ENCODE measurements at places on chromosomes 16 and 17.
A peak's percentile ranks its signal among the peaks of the same experiment; 100 is the strongest.

- DNase-seq, result no peak
Observed at GRCh38 chr17:33464669-33465280, 171.7 kb upstream of the ASIC2 start.

- peak; percentile 33 for DNase-seq
Observed at GRCh38 chr17:49994085-49995054, 654 bp downstream of the DLX3 start.

DNA sequence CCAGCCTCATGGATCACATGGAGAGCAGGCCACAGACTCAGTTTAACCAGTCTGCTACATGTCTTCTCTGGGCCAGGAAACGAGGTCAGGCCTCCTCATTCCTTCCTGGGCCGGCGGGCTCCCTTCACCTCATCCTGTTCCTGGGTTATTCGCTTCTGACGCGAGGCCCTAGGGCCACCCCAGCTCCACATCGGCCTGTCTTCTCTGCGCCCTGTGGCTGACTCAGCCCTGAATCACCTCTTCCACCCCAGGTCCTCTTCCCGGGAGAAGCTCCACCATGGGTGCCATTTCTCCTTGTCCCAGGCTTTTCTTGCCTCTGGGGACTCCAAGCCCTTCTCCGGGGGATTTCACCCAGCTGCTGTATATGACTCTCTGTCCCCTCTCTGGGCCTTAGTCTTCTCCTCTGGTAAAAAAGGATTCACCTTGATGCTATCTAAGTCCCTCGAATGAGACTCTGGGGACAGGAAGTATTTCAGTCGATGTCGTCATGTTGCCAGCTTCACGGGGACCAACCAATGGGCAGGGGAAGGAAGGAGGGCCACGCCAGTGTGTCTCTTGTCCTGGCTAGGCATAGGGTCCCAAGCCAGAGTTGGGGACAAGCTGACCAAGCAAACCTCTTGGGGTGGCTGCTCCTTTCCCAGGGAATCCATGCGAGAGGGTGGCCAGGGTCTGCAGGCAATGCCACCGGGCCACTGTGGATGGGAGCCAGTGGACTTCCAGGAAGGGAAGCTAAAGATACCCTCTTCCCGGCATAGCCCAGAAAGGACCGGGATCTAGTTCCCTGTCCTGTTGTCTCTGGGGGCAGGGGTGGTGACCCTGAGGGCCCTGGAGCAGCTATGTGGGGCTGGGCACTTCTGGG, 58.7 kb downstream of the SOCS3 start:
- DNase-seq, result peak; percentile 37

DNA sequence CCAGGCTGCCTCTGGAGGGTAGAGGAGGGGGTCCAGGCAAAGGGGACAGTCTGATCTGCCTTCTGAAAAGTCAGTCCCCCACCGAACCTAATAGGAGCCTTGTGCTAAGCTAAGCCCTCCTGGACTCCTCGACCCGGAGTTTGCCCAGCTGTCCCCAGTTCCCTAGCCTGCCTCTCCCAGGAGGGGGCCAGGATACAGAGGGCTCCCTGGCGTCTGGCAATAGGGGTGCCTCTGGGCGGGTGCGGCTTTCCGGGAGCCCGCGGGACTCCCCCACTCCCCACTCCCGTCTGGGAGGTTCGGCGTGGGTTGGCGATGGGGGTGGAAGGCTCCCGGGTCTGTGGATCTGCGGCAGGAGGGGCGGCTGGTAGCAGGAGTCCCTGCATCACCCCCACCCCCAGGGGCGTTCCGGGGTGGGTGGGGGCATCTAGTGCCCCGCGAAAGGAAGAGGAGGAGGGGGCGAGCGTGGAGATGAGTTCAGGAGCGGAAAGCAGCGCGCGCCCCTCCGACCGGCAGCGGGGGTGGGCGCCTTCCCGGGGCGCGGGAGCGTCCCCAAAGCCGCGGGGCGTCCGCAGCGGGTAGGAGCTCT, 1.2 kb downstream of the GSG1L start:
- no peak for DNase-seq

GRCh38 chr17:74369221-74369620, 1.9 kb downstream of the GPR142 start:
- no peak for DNase-seq

DNA sequence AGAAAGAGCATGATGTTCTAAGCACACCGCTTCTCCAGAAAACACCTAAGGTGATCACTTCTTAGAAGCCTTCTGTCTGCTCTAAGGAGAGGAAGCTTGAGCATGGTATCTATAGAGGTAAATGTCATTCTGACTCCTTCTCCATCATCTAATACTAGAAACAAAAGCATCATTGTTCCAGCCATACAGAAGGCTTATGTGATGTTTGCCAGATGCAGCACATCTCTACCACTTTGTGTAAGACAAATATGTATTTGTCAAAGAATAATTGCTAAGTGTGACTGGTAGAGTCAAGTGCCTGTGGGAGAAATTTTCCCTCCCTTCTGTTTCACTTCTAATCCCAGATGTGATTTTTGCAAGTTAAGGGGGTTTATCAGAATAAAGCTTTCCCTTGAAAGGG, 217.1 kb downstream of the HS3ST3A1 start:
- DNase-seq, result no peak

DNA sequence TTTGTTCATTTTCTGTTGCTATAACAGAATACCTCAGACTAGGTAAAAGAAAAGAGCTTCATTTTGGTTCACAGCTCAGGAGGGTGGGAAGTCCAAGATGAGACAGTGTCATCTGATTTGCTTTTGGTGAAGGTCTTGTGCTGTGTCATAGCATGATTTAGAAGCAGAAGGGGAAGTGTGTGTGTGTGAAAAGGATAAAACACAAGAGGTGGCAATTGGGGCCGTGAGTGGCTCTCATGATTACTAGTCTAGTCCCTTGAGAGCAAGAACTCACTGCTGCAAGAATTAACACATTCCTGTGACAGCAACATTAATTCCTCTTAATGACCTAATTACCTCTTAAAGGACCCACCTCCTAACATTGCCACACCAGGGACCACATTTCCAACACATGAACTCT, 8.3 kb downstream of the SLC35G3 start:
- DNase-seq, result no peak

GRCh38 chr16:59522826-59523225, 788.7 kb upstream of the GOT2 start:
- DNase-seq, result no peak

GRCh38 chr17:72116661-72117521, 3.9 kb upstream of the SOX9 start:
- no peak for DNase-seq

DNA sequence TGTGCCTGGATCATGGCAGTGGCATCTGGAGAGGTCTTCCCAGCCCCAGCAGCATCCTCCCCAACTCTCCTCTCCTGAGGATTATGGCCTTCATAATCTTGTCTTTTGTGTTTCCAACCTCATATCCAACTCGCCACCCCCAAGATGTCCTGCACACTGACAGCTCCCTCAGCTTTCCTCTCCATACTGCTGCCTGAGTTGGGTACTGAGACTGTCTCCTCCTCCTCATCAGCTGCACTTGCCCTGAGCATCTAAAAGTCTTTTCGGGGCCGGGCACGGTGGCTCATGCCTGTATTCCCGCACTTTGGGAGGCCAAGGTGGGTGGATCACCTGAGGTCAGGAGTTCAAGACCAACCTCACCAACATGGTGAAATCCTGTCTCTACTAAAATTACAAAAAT, 2.0 kb downstream of the CD300LB start:
- no peak for DNase-seq

DNA sequence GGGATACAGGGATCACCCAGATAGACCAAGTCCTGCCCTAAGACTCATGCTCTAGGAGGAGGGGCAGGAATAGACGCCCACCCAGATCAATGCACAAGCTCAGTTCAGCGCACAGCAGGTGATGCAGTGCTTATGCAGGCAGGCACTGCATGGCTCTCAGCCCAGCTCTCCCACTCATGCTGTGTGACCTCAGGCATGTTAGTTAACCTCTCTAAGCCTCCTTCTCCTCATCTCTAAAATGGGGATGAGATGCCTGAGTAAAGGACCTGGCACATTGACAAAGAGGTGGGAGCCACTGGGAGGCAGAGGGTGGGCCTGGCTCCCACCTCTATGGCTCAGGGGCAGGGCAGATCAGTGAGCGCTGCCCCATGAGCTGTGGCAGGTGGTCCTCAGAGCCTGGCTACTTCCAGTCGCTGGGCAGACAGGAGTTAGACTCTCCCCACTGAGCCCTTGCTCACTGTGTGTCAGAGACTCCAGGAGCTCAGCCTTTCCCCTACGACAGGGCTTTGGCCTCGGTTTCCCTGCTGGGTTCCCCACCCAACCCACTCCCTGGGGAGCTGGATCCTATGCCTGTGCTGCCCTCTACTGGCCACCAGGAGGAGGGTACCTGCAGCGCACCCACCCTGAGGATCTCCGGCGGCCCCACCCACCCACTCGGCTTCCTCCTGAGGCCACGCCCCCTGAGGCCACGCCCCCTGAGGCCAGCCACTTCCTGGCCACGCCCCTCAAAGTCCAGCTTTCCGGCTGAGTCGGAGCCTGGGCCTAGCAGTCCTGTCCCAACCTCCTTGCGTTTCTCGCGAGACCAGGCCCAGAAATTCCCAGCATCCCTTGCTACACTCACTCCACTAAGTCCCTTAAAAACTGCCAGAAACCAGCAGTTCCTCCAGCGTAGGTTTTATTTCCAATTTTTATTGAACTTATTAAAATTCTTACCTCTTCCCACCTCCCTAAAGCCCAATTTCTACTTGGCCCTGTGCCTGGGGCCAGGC, 196.1 kb downstream of the GSG1L start:
- DNase-seq, result peak; percentile 85

DNA sequence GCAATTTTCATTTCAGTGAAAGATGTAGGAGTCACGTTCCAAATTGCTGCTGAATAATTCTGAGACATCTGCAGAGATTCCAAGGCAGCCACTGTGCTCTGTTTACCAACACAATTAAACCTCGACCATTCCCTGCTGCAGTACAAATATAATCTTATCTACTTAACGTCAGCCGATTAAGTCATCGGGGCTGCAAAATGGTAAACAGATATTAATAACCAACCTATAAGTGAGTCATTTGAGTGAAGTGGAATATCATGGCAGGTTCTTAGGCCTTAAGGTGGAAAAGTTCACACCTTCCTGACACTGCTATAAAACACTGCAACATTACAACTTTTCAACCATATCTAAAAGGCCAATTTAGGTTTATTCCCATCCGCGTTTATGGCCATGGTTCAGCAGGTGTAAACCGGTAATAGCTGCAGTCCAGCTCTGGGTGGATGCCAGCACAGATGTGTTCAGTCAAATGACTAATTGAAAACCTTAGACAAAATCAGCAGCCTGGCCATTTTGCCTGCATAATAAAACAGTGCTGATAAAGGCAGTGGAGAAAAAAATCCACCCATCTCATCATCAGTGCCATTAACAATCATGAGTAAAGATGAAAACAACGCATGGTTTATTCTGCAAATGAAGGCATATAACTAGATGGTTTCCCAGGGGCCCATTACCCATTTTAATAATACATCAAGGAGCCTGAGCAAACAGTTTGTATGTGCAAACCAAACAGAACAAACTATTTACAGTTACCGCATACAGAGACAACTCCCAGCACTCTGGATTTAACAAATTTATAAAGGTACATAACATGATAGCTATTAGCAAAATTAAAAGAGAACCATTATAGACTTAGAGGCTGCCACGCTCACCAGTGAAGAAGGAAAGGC, 202.9 kb upstream of the IRX3 start:
- peak; percentile 6 for DNase-seq

GRCh38 chr17:49277638-49278037, 47.1 kb upstream of the PHOSPHO1 start:
- peak; percentile 17 for DNase-seq

GRCh38 chr17:17227608-17228520, 9.1 kb downstream of the FLCN start:
- DNase-seq, result no peak

- DNase-seq, result peak; percentile 52
Observed at GRCh38 chr17:78412403-78412802, 34.0 kb downstream of the PGS1 start.

DNA sequence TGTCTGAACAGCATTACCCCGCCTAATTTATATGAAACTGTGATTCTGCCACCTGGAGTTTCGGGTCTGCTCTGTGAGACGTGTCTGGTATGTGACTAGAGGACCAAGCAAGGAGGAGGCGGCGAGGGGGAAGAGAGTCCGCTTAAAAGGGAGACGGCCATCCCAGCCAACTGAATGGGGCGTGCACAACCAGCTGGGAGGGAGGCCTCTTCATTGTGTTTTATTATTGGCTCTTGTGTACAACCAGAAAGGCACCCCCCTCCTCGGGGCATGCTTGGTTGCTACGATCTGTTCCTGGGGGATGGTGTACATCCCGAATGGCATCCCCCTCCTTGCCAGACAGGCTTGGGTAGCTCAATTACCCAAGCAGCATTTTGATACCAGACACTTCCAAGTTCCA, 384.5 kb upstream of the SALL1 start:
- DNase-seq, result no peak

DNA sequence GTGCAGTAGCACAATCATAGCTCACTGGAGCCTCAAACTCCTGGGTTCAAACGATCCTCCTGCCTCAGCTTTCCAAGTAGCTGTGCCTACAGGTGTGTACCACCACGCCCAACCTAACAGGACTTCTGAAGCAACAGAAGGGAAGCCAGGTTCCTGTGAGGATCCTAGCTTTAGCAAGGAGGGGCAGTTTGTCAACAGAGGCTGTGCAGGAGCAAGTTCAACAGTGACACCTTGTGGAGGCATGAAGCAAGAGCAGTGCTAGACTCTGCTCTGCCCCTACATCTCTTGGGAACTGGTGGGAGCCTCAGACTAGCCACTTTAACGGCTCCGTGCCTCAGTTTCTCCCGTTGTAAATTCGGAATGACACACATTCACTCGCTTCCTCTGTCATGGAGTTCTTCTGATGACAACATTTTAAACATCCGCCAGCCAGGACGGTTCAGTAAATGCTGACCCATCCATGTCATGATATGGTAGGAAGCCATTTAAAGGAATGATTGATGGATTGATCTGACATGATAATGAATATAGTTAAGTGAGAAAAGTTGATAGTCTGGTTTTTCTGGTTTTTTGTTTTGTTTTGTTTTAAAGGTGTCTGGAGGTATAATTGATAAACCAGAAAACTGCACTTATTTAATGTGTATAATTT, 218.7 kb downstream of the MRTFB start:
- peak; percentile 25 for DNase-seq

DNA sequence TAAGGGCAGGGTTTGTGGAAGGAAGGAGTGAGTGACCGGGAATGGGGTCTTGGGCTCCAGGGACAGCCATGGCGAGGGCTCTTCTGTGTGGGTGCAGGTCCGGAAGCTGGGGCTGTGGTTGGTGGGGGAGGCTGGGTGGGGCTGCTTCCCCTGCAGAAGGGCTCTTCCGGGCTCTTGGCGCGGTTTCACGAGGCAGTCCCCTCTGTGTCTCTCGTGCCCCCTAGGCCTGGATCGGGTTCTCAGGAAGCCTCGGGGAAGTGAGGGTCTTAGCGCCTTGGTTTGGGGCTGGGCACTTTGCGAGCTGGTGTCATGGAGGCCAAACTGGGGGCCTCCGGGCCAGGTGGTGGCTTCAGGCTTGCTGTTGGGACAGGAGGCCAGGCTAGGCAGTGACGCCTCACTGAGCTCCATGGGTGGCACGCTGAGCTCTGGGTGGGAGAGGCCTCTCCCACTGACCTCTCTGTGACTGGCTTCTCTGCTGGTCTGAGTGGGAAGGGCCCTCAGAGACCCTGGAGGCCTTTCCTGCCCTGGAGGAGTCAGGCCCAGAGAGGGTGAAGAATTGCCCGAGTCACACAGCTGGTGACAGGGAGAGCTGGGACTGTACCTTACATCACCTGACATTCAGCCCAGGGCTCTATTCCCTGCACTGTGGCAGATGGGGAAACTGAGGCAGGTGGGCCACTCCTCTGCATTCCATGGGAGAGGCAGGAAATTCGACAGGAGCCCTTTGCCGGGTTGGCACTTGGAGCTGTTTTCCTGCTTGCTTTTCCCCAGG, 8.2 kb downstream of the ADCY7 start:
- no peak for DNase-seq

GRCh38 chr17:31061678-31062077, 33.1 kb upstream of the NF1 start:
- DNase-seq, result peak; percentile 14

Data from GM23248 (cell line).